Activated T-cell treated with anti-CD3 and anti-CD28 coated beads for 48 hours (primary cell): ENCODE measurements at places on chromosomes 3 and 15.

GRCh38 chr15:66862940-66863335, 160.9 kb downstream of the SMAD6 start:
- DNase-seq = peak; percentile 74

DNA sequence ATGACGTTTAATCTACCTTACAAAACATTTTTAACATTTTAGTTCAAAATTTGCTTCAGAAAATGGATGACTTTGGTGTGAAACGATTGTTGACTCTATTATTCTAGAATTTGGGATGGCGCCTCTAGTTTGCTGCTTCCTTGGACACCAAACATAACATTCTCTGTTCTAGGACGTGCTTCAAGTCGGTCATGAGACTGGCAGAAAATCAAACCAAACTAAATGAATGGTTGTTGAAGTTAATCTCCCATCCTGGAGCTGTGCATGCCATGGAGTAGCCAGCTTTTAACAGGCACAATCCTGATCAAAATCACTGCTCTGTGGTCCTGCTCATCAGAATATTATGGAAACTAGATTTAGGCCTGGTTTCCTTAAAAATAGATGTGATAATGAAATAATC, 9.6 kb upstream of the LRRFIP2 start:
- no peak for DNase-seq

DNA sequence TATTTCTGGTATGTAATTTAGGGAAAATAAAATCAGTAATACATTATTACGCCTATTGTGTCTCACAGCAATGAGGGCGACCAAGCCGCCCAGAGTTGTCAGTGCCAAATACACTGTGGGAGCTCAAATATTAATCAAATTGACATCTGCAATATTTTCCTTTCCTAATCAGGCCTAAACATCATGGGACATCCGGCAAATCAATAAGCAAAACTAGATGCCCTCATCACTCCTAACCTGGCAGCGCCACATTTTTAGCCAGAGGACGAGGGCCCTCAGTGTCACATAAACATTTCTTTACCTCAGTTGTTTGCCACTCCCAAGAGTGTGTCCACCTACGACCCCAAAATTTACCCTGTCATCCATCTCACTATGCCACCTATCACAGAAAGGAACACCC, 64.1 kb downstream of the WDR72 start:
- DNase-seq = no peak

GRCh38 chr3:98021830-98022560, 13.1 kb downstream of the GABRR3 start:
- no peak for DNase-seq

DNA sequence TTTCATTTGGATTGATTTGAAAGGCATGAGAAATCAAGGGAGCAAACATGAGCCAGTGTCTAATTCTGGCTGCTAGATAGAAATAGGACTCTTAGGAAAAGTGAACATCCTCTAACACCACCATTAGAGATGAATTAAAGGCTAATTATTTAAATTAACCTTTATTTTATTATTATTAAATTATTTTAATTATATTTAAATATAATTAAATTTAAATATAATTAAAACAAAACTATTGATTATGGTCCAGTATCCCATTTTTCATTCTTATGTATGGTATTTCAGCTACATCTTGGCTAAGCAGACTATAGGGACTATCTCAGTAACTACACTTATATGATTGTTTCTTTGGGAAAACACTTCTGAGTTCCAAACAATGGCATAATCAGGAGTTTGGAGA, 904.8 kb downstream of the NAALADL2 start:
- no peak for DNase-seq

GRCh38 chr3:132803889-132804288, 81.7 kb upstream of the NPHP3 start:
- DNase-seq = no peak

DNA sequence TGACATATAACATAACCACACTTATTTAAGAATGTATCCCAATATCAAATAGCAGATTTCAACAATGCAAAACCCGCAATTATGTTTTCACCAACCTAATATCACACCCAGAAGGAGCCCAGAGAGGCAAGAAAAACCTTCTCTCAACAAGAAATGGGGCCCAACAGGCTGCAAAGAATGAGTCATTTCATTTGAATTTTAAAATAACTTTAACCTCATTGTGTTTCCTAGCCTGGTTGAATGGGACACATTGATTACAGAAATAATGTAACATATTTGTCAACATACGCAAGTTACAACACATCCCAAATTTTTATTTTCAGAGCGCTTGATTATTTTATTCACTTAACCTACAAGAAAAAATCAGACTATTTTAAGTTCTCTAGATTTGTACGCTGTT, 365.1 kb upstream of the SLCO3A1 start:
- no peak for DNase-seq

DNA sequence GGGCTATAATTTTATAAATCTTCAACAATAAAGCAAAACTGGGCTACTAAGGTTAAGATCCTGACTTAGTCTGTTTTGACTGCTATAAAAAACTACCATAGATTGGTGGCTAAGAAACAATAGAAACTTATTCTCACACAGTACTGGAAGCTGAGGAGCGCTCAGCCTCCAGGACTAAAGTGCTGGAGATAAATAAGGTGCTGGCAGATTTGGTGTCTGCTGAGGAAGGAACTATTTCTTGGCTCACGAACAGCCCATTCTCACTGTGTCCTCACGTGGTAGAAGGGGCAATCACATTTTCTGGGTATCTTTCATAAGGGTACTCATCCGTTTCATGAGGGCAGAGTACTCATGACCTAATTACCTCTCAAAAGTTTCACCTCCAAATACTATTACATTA, 166.8 kb upstream of the CBLB start:
- no peak for DNase-seq

DNA sequence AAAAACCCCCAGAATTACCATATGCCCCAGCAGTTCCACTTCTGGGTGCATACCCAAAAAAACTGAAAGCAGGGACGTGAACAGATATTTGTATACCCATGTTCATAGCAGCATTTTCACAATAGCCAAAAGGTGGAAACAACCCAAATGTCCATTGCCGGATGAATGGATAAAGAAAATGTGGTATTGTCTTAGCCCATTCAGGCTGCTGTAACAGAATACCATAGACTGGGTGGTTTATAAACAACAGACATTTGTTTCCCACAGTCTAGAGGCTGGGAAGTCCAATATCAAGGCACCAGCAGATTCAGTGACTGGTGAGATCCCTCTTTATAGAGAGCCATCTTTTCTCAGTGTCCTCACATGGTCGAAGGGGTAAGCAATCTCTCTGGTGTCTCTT, 182.1 kb upstream of the ANKRD28 start:
- no peak for DNase-seq

GRCh38 chr3:79515072-79515471, 252.7 kb downstream of the ROBO1 start:
- no peak for DNase-seq

DNA sequence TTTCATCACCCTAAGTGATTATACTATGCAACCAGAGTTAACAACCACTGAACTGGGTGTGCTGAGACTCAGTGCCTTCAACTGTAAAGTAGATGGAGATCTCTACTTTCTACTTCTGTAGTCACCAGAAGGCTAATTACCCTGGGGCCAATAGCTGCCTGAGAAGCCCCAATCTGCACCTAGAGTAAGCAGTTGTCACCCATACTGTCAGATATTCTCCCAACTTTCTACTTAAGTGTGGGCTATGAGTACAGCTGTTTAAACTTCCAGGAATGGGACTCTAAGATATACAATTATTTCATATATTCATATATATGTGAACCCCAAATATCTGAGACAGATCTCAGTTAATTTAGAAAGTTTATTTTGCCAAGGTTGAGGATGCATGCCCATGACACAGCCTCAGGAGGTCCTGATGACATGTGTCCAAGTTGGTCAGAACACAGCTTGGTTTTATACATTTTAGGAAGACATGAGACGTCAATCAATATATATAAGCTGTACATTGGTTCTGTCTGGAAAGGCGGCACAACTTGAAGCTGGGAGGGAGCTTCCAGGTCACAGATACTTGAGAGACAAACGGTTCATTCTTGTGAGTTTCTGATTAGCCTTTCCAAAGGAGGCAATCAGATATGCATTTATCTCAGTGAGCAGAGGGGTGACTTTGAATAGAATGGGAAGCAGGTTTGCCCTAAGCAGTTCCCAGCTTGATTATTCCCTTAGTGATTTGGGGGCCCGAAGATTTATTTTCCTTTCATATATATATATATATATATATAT, 41.9 kb downstream of the CCNL1 start:
- DNase-seq = no peak

GRCh38 chr3:12442654-12443501, 41.4 kb upstream of the TSEN2 start:
- DNase-seq = no peak

- DNase-seq = no peak
Observed at GRCh38 chr15:56838085-56838484, 80.4 kb upstream of the TCF12 start.

DNA sequence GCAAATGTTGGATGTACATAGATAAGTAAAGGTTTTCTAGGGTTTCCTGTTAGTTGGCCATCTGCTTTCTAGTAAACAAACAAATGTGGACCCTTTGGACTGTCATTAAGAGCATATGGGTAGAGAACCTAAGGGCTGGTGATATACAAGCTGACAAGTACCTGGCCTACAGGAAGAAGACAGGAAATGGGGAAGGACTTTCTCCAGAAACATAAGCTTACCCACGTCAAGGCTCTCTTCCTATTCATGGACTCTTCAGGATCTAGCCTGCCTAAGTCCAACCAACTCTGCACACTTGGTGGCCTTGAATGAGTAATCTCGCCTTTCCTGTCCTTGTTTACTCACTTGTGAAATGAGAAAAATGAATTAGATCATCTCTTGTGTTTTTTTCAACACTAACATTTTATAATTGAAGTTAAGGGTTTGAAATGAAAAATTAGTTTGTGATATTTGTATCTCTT, 22.2 kb upstream of the GOLIM4 start:
- no peak for DNase-seq

- no peak for DNase-seq
Observed at GRCh38 chr15:57527382-57528091, 64.2 kb upstream of the MYZAP start.

DNA sequence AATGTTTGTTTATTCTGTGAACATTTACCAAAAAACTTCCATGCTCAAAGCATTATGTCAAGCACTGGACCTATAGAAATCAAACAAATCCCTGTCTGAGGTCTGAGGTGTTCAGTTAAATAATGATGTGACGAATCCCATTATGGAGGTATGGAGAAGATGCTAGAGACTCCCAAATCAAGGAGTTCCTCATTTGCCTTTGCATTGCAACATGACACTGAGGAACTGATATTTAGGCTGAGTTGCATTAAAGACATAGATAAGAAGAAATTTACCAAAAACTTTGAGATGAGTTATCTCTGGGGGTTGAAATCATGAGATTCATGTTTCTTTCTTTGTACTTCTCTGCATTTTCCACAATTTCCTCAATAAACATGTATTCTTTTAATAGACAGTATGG, 16.0 kb downstream of the CD200 start:
- no peak for DNase-seq

DNA sequence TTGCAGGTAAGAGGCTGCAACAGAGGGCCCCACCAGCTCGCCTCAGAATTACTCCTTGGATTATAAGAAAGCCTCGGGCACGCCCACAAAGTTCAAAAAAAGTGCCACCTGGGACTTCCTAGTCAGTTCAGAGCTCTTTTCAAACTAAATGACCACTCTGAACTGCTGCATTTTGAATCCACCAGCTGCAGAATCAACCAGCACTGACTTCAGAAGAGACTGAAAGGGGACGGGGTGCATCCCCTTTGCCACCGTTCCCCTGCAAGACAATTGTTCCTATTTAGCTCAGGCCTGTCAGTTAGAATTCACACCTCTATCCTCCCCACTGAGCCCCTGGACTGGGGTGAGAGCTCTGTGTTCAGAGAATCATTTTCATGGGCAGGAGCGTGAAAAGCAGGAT, 181.4 kb upstream of the GADL1 start:
- DNase-seq = no peak

- no peak for DNase-seq
Observed at GRCh38 chr3:57064001-57064400, 3.5 kb downstream of the SPATA12 start.

DNA sequence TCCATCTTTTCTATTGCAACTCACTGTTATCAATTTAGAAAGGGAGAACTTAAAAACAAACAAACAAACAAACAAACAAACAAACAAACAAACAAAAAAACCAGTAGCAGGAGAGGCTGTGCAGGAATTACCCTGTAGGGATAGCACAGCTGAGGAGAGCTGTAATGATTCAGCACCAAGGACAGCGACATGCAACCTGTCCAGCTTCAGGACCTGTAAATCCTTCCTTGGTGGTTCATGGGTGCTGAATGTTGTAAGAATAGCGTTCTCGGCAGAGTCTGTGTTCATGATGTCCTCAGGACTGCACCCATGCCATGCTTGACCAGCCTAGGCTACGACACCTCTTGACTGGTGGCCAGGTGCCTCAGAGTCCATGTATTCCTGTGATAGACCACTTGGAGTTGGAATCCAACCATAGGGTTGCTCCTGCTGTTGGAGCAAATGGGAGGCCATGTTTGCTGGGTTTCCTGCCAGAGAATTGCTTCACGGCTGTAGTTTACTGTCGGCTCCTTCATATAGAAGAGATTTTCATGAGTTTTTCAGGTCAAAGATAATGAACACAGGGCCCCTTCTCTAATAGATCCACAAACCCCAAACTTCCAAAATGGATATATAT, 65.9 kb downstream of the CACNA2D3 start:
- no peak for DNase-seq

DNA sequence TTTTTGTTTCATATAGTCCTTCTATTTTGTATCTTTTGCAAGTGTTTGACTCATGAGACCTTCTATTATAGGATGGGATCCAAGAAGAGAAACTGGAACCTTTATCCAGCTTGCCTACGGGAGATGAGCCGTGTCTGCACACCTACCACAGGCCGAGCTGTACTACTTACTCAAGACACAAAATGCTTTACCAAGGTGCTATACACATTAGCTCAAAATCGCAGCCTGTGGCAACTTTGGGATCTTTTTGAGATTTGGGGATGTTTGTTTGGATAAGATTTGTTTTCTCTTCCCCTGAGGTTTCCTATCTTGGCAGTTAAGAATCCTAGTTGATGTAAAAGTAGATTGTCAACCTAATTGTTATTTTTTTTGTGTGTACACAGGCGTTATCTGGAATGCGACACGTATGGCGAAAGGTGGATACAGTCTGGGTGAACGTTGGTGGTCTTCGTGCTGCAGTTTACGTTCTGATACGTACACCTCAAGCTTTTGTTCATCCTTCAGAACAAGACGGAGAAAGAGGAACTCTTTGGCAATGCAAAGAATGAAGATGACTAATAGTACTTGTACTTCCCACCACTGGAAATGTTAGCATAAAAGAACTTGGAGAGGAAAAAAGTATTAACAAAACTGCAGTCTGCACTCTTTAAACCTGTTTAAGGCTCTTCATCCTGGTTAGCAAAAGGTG, 13.1 kb upstream of the SETD5 start:
- no peak for DNase-seq

- DNase-seq = no peak
Observed at GRCh38 chr15:38186507-38186906, 66.1 kb upstream of the SPRED1 start.

DNA sequence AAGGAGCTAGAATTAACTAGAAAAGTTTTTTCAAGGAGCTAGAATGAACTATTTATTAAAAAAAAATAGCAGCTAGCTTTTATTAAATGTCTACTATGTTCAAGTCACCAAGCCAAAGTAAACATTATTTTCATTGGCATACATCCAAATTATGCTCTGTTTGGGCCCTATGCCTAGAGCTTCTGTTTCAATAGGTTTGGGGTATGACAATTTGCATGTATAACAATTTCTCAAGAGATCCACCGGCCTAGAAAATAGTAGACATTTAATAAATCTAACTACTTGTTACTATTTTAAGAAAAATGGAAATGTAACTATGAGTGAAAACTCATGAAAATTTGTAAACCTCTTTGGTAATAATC, 8.0 kb downstream of the GABRR3 start:
- no peak for DNase-seq

- no peak for DNase-seq
Observed at GRCh38 chr3:15783361-15783969, 14.3 kb downstream of the ANKRD28 start.
